Left forelimb (tissue), 1 donor: ENCODE measurements at places on chromosomes 12 and 14.

GRCh38 chr12:27236498-27236897 lies 7.6 kb upstream of the STK38L start:
- no peak for DNase-seq

GRCh38 chr12:40566271-40566670 lies 126.0 kb upstream of the CNTN1 start:
- DNase-seq = no peak

GRCh38 chr12:32366714-32367113 lies 32.6 kb upstream of the FGD4 start:
- no peak for DNase-seq

GRCh38 chr14:99177886-99178835 lies 93.8 kb downstream of the BCL11B start:
- peak; percentile 59 for DNase-seq

GRCh38 chr12:78864403-78864869 lies at the start of gene SYT1:
Gene SYT1 (plus strand): TSS chr12:78864774.
- peak; percentile 73 for DNase-seq

DNA sequence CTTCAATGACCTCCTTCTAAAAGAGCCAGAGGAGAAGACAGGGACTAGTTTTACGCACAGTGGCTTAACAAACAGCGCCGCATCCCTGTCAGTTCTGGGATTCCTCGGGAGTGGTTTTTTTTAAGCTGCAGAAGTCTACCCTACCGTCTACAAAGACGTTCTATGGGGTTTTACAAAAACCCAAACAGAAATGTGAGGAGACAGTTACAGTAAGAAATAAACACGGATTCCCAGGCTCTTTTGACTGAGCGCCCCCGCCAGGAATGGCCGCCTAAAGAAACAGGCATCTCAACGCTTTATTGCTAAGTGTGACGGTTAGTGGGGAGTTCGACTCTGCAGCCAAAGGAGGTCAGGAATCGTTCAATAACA lies 484 bp downstream of the ALKBH1 start:
- no peak for DNase-seq

- DNase-seq = no peak
These were observed 188.7 kb downstream of the BCAT1 start for GRCh38 chr12:24760162-24760561.

DNA sequence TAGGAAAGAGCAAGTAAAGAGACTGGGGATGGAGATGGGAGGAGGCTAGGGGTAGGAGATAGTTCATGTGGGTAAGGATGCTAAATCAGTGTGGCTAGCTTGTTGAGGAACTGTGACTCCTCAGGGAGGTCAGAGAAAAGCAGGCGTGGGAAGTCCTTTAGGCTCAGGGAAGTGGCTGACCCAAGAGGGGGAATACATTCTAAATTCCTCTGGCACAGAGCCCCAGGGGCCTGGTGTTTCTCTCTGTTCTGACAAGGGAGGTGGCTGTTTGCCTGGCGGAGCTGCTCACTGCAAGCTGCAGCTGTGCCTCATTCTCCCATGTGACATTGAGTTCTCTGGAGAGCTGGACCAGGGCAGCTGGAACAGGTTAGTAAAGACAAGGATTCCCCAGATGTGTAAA lies 152.2 kb upstream of the SLC38A2 start:
- no peak for DNase-seq

GRCh38 chr12:18898470-18898869 lies 160.6 kb downstream of the CAPZA3 start:
- no peak for DNase-seq

GRCh38 chr12:106176560-106176959 lies 37.8 kb upstream of the NUAK1 start:
- no peak for DNase-seq

DNA sequence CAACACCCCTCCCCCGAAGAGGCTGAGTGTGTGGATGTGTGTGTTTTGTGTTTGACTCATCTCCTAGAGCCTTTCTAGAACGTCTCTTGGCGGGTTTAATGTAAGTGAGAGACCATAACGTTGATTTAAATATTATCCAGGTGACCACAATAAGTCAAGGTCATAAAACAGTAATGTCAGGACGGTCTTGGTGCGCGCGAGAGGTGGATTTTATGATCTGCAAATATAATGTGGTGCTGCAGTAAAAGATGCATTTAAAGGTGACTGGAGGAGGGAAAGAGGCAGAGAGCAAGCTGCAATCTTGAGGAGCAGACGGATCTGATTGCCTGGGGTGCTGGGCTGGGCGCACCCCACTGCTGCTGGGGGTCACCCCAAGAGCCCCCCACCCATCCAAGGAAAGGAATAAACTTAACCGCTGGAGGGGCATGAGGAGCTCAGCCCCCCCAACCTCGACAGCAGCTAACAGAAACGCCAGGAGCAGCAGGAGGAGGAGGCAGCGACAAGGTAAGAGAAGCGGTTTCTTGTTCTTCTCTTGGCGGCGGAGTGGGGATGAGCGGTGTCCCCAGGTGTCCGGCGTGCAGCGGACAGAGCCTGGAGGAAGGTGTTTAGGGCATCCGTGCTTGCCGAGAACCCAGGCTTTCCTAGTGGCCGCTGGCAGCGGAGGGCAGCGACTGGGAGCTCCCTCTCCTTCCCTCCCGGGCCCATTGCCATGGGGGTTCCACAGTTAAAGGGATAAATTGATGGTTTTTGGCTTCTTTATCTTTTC lies 5.5 kb downstream of the HOXC10 start:
- no peak for DNase-seq

DNA sequence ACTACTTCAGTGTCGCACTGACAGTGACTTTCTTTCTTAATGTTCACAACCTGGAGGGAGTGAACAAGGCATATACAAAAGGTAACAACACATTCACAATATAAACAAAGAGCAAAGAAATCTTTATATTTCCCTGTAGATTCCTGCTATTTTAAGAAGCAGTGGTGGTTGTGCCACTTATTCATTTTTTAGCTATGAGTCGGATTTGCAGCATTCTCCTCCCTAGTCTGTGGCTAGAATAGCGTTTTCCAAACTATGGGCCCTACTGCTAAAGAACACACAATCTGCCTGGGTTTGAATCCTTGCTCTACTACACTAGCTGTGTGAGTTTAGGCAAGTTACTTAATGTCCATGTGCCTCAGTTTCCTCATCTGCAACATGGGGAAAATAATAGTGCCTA lies 18.6 kb upstream of the MDM1 start:
- no peak for DNase-seq

GRCh38 chr12:19434538-19434937 lies 4.8 kb upstream of the AEBP2 start:
- no peak for DNase-seq

DNA sequence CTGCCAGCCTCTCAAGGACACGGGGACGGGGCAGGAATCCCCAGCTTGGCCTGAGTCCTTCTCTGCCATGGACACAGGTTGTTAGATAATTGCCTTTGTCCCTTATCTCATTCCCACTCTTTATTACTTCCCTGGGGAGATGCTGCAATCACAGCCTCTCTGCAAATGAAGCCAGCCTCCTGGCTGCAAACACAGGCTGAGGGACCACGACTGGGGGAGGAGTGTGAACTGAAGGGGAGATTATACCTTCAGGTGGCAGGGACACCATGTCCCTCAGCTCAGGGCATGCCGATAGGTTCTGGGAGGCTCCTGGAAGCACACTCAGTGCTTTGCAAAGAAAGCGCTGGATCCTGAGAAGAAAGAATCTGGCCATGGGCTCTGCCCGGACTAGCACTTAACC lies 16.1 kb upstream of the CHGA start:
- DNase-seq = no peak

DNA sequence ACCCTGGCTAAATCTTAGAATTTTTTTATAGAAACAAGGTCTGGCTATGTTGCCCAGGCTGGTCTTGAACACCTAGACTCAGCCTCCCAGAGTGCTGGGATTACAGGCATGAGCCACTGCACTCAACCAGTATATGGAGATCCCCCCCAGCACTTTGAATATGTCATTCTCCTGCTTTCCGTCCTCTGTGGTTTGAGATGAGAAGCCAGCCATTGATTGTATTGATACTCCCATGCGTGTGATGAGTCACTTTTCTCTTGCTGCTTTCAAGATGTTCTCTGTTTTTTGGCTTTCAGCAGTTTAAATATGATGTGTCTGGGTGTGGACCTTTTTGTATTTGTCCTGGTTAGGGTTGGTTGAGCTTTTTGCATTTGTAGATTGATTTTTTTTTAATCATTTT lies 75.2 kb upstream of the DNM1L start:
- no peak for DNase-seq

DNA sequence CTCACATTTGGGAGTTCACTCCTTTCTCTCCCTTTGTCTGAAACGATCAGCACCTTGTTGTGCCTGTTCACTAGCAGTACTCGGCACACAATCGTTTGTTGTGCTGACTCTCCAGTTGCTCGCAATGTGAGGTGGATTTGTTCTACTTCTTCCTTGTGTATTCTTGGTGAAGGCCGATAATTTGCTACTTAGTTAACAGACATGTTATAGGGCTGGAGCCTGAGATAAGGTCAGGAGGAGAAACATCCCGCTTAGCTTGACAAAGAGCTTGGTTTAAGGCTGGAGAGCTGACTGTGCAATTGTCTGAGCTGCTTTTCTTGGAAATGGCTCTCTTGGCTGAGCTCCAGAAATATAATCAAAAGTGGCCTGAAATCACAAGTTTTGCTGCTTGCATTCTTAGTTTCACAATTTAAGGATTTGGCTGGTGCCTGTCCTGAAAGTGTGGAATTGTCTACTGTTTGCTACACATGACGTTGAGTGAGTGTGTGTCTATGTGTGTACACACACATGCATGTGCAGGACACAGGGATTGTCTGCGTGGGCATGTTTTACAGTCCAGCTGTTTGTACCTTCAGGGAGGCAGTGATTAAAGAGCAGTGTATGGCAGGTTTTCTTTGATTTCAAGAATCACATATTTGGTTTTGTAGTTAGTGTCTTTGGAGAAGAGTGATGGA lies 77.7 kb downstream of the ARF6 start:
- no peak for DNase-seq

- DNase-seq = peak; percentile 70
These were observed at the start of gene HOXC4 for GRCh38 chr12:54053751-54054741. Gene HOXC4 (plus strand): TSS chr12:54053835. CDS start chr12:54053923, 88 bp downstream.

GRCh38 chr14:37230551-37231194 lies 32.9 kb downstream of the MIPOL1 start:
- no peak for DNase-seq

DNA sequence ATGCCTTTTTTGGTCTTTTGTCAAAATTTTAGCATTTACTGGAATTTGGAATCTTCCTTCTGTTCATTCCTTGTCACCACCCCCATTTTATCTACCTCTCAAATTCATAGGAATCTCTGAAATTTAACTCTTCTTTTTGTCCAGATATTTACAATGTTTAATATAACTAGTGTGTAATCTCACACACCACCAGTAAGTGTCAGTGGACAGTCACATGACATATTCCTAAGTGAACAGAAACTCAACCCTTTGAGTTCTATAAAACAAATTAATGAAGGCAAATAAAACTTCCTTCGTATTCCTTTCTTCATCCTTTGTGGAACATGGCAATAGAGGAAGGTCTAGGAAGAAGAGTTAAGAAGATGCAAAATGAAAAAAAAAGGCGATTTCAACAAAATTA lies 26.6 kb downstream of the ATF7 start:
- DNase-seq = no peak

- DNase-seq = no peak
These were observed 105.0 kb downstream of the FAR2 start for GRCh38 chr12:29253906-29254625.

GRCh38 chr12:87603727-87604126 lies 425.5 kb downstream of the C12orf50 start:
- DNase-seq = no peak

GRCh38 chr14:36820111-36820709 lies 158.6 kb downstream of the PAX9 start:
- DNase-seq = no peak

- DNase-seq = no peak
These were observed 3.7 kb upstream of the PNMA1 start for GRCh38 chr14:73717711-73718417.

- DNase-seq = no peak
These were observed 23.3 kb downstream of the AHNAK2 start for GRCh38 chr14:104954746-104955395.

DNA sequence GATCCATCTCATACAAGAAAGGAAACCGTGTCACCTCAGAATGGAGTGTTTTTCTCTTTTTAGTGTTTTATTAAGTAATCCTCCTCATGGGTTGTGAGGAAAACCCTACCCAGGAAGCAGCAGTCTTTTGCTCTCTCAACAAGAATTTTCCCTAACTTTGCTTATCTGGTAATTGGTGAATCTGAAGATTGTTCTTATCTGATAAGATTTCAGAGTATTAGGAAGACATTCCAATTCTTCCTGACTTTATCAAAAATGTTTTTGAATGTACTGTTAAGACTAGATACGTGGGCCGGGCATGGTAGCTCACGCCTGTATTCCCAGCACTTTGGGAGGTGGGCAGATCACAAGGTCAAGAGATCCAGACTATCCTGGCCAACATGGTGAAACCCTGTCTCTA lies 86.0 kb downstream of the PHLDA1 start:
- DNase-seq = no peak

DNA sequence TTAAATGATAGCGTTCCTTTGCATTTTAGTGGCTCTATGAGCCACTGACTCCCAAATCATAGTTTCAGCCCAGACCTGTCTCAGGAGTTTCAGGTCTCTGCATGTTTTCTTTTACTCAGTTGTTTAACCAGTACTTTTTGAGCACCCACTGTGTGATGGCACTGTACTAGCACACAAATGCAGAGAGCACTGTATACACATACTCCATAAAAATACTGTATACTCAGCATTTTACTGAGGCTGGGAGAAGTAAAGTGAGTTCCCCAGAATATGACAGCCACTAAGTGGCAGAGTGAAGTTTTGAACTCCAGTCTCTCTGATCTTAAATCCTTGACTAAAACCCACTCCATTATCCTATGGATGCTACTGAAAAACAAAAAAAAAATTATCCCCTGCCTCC lies 76.0 kb upstream of the HSPB8 start:
- no peak for DNase-seq

DNA sequence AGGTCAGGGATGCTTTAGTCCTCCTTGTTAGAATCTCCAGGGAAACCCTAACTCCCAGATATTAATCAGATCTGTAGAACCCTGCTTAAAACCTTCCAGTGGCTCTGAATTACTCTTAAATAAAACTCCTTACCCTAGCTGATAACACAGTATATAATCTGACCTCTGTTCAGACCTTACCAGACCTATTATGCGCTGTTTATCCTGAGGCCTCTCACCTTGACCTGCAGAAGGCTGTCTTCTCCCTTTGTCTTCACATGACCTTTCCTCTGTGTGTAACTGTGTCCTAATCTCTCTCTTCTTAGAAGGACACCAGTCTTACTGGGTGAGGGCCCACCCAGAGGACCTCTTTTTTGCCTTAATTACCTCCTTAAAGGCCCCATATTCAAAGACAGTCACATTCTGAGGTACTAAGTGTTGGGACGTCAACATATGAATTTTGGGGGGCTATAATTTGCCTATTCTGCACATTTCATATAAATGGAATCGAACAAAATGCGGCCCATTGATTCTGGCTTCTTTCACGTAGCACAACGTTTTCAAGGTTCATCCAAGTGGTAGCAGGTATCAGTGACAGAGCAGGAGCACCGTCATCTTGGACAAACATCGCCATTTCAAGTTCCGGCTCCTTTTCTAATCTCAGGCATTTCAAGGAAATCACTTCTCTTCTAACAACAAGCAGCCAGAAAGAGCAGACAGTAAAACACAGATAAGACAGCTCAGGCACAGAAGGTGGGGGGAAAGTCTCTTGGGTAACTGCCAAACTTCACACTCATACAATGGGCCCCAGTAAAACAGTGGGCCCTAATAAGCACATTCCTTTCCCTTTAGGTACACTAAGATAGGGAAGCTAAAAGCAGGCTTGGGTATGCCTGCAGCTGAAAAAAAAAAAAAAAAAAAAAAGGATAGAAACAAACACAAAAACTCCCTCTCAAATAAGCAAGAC lies 200.2 kb upstream of the NUDT4 start:
- no peak for DNase-seq
